ENCODE measurements at places on chromosomes 1 and 21.

DNA sequence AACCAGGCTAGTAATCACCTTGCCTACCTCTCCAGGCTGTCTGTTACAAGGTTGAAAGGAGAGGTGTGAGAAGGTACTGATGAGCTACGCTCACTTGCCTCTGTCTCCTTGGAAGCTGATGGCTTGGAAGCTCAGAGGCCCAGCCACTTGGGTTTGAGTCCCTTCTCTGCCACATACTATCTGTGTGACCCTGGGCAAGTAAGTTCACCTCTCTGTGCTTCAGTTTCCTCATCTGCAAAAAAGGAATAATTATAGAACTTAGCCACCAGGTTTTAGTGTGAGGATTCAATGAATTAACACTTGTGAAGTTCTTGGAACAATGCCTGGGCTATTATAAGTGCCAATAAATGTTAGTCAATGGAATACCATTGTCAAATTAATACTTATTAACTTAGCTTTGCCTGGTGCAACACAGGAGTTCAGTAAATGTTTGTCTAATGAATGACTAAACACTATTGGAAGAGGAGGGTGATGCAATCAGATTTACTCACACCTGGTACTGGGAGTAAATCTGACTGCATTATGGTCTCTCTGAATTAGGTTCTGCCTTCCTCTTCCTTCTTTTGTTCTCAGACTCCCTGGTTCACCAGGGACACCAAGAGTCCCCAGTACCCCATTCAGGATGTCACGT lies 55.5 kb downstream of the TRABD2B start:
- DNase-seq: no peak

GRCh38 chr1:23194119-23194984 lies 22.9 kb downstream of the HTR1D start:
- no peak for DNase-seq

DNA sequence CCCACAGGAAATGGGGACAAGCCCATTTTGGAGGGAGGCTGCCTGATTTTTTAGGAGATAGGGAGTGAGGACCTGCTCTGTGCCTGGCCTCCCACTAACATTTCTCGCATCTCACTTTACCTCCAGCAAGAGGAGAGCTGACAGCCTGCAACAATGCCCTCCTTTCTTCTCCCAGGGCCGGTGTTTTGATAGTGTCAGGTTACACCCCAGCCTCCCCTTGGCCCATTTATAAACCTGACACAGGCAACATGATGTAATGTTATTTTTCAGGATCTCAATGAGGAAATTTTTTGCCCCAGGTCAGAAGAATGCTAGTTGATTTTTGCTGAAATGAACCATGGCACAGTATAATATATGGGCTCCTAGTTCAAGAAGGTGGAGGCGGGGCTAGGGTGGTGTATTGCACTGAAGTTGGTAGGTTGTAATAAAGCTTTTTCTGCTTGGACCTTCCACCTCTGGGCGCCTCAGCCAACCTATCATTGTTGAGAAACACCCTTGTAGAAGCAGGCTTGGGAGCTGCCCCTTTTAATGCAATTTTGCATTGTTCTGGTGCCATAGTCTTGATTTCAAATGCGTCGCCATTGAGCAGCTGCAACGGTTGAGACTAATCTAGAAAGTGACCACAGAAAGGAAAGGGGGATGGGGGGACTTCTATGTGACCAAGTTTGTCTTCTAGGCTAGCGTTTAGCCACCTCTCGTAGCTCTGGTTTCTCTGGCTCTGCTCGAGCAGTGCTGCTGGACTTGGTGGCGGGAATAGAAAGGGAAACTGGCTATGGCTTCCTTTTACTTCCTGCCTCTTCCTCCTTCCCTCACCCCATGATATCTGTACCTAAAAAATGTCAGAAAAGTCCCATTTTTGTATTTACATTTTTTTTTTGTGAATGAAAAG lies 53.0 kb downstream of the PBX1 start:
- DNase-seq: no peak

DNA sequence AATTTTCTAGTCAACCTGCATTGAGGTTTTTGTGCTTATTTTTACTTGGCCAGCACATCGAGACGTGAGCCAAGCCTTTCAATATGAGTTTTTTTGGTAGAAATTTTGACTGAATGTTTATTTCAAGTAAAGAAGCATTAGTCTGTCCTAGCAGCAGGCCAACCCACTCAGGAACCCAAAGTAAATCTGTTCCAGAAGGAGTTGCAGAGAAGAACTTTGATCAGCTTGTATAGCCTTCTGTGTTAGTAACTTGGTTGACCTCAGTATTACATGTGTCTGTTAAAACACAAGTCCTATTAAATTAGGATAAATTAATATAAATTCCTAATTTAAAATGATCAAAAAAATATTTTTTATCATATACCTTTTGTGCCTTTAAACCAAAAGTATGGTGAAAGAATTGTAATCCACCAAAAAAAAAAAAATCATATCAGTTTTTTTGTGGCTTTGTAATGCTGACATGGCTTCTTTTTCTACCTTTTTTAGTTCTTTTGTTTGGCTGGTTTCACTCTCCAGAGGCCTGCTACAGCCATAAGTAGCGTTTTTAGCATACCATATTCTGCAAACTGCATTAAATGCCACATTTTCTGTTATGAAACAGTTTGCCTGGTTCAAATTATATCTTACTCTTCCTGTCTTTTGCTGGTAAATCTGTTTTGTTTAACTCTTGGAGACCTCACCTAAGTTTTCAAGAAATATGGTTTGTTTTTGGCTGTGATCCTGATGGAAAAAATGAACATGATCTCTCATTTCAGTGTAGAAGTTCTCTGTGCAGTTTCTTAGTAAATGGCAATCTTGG lies 39.5 kb downstream of the ATF6 start:
- DNase-seq: no peak

GRCh38 chr1:234927312-234927970 lies 201.2 kb downstream of the TOMM20 start:
- DNase-seq: no peak

- DNase-seq: no peak
Observed at GRCh38 chr1:2065699-2066098, 15.5 kb downstream of the PRKCZ start.

GRCh38 chr1:35047188-35047858 lies 15.6 kb upstream of the ZMYM6 start:
- DNase-seq: no peak

DNA sequence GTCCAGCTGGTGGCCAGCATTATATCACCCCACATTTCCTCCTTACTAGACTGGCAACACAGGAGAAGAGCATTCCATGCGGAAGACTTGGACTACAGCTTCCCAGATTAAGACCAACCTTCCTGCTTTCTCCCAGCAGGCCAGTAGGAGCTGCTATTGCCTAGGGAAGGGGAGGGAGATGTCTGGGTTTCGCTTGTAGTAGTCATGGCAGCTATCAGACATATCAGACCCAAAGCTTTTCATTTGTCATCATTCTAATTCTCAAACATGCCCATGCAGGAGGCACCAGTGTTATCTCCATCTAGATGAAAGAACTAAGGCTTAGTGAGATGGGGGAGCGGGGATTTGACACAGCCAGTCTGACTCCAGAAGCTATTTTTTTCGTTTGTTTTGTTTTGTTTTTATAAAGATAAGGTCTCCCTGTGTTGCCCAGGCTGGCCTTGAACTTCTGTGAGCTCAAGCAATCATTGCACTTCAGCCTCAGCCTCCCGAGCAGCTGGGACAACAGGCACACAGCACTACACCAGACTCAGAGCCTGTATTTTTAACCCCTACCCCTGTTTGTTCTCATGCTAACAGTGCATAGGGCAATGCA lies 4.5 kb downstream of the PLA2G2A start:
- no peak for DNase-seq

DNA sequence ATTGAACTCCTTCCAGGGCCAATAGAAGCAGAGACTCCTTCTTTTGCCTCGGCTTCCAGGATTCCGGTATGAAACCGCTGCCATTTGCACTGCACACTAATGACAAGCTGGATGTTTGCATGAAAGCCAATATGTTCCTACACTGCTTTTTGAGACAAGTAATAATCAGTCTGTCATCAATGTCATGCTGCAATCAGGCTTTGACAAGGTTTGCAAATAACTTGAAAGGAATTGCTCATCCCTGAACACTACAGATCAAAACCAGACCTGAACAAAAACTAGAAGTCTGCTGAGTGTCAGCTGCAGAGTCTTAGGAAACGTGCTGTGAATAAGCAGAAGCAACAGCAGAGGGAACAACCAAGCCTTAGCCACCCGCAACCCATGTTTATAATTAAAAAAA lies 720.7 kb upstream of the CXADR start:
- no peak for DNase-seq

- no peak for DNase-seq
Observed at GRCh38 chr1:99131546-99131945, 126.9 kb upstream of the PLPPR5 start.

DNA sequence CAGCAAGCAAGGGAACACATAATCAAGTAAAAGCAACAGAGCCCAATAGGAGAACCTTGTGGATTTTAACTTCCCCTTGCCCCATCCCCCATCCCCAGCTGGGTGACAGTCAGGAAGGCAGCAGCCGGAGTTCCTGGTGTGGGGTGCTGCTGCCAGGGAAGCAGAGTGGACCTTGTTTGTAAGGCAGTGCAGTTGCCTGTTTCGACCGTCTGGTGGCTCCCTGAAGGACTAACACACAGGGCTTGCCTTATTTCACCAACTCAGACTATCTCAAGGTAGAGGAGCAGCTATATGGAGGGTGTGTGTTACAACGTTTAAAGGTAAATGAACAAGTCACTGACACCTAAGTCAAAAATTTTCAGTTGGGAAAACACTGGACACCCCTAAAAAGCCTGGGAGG lies 6.6 kb downstream of the KRTAP10-8 start:
- DNase-seq: no peak

DNA sequence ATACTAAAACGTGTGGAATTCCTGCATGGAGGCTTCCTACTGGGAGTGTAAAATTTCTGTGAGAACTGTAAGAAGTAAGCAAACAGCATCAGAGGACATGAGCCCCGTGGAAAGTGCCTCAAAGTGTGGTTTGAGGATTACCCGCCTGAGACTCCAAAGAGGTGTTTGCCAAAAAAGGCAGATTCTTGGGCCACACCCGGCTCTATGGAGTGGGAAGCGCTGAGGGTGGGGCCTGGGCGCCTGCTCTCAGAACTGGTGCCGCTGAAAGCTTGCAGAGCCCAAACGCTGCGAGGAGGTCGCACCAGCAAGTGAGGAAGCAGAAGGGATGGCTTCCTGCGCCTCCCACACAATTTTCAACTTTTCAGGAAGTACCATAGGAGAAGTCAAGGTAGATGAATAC lies 43.0 kb upstream of the PSEN2 start:
- no peak for DNase-seq

- no peak for DNase-seq
Observed at GRCh38 chr1:116139592-116140134, 28.5 kb downstream of the MAB21L3 start.

DNA sequence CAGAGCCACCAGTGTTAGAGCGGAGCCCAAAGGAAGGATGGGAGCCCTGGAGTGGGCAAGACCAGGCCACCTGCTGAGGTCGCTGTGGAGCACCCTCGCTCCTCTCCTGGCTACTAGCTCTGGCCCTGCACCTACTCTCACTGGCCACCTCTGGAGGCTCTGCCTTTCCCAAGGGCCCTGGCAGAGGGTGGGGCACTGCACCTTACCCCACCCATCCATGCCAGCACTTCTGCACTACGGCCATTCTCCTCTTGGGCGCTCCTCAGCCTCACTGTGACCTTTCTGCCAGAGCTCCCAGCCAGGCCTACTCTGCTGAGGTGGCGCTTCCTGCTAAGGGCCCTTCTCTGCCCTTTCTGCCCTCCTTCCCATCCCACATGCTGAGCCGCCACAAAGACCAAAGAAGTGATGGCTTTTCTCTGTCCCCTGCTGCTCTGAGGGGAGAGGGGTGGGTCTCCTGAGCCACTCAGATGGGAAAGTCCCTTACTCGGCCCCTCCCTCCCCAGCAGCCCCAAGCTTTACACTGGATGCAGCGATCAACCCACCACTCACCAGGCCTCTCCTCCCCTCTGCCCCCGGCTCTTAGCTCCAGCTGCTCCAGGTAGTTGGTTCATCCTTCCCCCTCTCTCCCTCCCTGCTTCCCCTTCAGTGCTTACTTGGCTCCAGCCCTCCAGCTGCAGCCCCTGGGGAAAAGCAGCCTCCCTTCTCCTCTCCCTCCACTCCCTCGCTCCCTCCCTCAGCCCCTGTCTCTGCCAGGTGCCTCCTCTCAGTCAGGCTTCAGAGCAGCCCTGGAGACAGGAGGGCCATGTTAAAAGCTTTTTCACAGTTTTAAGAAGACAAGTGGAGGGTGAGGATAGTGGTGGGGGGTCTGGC lies 14.8 kb upstream of the TMEM222 start:
- DNase-seq: no peak

GRCh38 chr1:104182251-104182650 lies 432.6 kb downstream of the AMY1C start:
- no peak for DNase-seq

DNA sequence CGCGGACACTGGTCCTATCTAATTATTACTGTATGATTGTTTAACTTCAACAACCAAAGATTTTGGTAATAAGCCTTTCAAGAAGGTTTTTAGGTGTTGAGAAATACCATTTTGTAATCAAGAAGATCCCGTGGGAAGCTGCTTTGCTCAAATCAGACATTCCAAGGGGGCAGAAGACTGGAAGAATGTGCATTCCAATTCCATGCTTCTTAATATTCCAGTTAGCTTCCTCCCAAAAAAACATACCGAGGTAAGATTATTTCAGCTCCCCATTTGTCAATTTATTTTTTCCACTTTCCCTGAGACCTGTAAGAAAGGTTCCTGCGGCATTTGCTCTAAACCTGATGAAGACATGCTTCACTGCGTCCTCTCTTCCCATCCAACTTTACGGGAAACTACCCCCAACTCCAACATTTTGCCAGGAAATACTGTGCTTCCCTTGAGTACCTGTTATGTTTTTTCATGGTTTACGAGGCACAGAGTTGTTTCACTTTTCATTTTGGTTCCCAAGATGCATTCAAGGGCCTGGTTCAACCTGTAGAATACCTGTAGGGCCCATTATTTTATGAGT lies 4.1 kb downstream of the CNN3 start:
- DNase-seq: no peak

DNA sequence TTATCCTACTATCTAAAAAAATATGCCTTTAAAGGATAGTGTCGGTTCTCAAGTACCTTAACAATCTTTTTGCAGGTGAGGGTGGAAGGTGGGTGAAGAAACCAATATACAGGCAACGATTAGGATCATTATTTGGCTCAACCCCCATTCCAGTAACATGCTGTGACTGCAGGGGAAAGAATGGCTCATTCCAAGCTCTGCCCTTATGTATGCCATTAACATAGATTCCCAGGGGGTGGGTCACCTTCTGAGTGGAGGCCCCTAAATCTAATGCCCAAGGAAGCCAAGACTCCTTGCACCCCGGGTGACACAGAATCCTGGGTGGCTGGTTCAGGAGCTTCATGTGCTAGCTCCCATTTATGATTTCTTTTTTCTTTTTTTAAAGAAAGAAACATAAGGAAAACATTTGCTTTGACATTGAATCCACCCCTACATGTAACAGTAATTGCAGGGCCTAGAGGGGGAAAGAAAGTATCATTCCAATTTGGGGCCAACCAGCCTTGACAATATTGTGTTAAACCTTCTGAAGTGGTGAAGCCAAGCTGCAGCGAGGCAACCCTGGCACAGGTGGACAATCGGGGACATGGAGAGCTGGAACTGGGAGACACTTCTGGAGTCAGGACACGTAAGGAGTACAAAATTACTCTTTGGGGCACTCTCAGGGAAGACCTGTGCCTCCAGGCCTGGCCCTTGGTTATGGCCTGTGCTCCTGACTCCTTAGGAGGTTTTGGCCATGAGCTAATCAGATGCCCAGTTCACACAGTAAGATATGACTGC lies 200.3 kb downstream of the PBX1 start:
- no peak for DNase-seq

Data from KG1 (cell line).